ENCODE measurements at places on chromosomes 11 and 22.

GRCh38 chr11:102926517-102926916 is 29.0 kb downstream of the MMP13 start:
- no peak for DNase-seq

DNA sequence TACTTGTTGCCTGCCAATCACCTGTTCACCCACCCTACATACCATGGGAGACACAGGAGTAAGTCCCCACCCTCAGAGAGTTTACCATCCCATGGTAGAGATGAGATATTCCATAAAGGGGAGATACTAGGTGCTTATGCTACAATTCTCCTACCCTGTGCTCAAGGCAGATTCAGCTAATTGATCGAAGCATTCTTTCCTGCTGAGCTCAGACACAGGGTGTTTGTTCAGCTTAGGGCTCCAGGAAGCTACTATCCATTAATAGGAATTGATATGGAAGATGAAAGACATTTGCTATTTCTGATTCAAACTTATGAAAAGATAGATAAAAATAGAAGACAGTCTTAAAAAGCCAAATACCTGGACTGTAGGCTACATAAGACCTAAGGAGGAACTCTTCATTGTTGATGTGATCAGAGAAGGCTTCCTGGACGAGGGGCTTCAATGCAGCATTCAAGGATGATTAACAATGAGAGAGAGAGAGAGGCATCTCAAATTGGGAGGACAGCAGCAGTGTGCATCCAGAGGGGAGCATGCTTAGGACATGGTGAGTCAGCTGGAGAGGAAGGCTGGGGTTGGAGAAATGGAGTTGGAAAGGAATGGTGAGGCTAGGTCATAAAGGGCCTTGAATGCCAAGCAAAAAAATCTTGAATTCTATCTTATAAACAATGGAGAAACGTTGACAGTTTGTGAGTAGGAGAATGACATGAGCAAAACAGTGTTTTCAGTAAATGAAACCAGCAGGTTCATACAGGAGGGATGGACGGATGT is 15.0 kb downstream of the SYT13 start:
- no peak for DNase-seq

DNA sequence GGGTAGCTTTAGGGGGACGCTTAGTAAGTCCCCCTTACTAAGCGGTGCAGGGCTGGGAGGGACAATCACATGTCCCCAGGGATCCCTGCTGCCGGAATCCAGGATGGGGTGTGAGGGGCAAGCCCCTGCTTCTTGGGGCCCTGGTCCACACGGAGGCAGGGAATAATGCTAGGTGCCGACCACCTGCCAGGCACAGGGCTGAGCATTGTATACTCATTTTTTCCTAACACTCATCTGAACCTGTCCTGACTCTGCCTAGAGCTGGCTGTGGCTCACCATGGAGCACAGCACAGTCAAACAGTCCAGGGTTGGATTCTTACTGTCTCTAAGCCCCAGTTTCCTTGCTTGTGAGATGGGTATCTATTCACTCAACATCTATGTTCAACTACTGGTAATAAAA is 1.4 kb upstream of the LTBP3 start:
- DNase-seq: no peak

DNA sequence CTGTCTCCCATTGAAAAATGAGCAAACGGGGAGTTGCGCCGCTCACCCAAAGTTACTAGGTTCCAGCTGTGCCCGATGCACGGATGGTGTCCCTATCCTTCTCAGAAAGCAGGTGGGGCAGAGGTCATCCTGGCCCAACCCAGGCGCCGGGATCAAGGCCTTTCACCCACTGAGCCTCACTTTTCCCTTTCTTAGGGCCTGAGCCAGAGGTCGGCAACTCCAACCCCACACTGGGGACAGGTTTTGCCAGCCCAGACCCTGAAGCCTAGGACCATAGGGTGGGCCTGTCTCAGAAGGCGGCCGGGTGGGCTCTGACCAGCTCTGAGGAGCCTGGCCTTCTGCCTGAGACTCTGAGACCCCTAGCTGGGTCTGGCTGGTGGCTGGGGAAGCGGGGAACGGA is 6.3 kb downstream of the IGSF9B start:
- no peak for DNase-seq

GRCh38 chr11:18705651-18706281 is 7.2 kb downstream of the TMEM86A start:
- DNase-seq: no peak

- DNase-seq: no peak
Observed at GRCh38 chr11:44159848-44160721, 64.6 kb downstream of the EXT2 start.

- no peak for DNase-seq
Observed at GRCh38 chr11:35038211-35038928, 100.6 kb upstream of the CD44 start.

GRCh38 chr11:121048464-121049233 is 24.7 kb downstream of the TBCEL start:
- DNase-seq: no peak

GRCh38 chr11:112534208-112534607 is 273.5 kb upstream of the PLET1 start:
- DNase-seq: no peak

DNA sequence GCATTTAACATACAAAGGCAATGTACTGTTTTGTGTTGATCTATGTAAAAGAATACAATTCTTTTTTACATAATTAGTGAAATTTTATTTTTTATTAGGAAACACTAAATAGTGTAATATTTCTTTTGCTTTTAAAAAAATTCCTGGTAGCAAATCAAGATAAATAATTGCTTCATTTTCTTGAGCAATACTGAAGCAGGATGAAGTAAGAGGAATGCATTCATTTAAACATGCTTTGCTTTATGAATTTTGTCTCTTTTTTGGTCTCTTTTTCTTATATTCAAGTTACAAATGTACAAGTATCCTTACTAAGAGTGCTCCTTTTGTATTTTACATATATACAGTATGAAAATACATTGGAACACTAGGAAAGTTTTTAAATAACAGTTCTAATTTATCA is 144.4 kb upstream of the TEAD1 start:
- no peak for DNase-seq

DNA sequence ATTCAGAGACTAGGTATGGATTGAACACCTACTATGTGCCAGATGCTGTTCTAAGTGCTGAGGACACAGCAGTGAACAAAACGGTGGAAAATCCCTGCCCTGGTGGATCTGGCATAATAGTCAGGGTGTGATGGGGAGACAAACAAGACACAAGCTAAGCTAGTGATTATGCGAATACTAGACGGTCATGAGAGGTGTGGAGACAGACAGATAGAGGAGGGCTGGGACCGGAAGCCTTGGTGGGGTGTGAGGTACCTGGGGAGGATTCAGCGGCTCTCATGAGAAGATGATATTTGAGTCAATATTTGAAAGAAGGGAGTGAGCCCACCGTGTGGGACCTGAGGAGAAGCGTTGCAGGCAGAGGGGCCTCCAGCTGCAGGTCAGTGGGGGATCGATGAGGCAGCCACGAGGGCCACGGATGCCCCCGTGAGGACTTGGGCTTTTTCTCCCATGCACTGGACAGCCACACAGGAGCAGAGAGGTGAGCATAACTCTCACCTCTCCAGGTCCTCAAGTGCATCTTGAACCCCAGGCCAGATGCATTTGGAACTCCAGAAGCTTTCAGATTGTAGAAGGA is 4.7 kb downstream of the CD5 start:
- DNase-seq: no peak

DNA sequence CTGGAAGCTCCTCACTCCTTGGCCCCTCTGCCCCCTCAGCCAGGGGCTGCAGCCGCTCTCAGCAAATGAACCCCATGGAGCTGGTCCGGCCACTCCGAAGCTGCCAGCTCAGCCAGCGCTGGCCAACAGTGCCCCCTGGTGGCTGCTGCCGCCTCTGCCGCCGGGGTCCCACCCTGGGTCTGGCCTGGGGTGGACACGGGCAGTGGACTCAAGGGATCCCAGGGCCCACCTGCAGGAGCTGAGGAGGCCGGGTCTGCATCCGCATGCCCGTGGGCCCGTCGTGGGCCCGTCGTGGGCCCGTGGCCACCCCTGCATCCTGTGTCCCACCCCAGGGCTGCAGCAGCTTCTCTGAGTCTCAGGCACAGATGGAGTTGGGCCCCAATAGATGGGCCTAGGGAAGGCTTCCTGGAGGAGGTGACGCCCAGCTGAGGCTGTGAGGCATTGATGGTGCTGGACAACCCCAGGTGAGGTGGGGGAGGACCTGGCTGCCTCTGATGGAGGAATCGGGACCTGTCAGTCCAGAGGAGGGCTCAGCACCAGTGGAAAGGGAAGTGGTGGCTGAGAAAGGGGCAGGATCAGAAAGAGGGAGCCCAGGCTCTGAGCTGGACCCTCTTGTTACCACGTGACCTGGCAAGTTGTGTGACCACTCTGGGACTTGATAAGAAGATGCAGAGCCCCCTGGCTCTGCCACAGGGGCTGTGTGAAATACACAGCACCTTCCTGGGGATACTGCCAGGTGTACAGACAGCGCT is 522.3 kb downstream of the BRD1 start:
- no peak for DNase-seq

Data from hepatic stellate cell (primary cell).